ENCODE measurements at places on chromosomes 5 and 9.

DNA sequence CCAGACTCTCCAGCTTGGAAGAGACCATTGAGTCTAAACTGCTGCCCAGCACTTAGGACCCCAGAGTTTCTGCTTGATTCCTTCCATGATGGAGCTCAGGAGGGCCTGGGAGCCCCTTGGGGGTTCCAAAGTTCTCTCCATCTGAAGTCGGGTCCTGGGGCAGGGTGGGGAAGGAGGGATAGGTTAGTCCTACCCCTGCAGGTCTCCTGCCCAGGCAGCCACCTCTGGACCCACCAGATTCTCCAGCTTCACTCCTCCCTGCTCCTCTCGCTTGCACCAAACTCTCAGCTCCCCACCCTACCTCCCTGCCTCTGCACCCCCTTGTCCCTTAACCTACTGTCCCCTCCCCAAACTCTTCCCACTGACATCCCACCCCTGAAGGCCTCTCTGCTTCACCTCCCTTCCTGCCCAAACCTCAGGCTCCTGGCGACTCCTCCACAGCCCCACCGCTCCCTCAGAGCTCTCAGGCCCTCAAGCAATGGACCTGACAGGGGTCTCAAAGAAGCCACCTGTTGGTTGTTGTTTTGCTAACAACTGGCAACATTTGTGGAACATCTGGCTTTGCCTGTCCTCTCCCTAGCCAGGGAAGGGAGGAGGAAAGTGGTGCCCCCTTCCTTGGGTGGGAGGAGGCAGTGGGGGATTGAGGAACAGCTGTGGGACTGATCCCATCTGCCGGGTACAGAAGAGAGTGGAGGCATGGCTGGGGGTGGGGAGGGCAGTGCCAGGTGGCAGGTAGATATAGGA lies 137.5 kb downstream of the RGS3 start:
- DNase-seq = no peak

DNA sequence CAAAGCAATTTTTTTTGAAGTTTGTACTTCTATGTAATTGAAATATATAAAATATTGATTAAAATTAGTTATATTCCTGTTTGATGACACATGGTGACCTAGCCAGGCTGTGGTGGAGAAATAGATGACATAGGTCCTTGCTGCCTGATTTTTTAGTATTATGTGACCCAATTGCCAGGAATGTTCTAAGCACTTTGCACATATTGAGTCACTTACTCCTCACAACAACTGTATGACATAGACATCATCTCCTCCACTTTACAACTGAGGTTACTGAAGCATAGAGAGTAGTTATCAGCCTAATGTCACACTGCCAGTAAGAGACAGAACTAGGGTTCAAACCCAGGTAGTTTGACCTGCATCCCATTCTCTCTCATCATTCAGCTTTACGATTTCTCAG lies 26.2 kb upstream of the SNX18 start:
- DNase-seq = no peak

GRCh38 chr9:82883436-82883835 lies 179.5 kb downstream of the RASEF start:
- DNase-seq = no peak

DNA sequence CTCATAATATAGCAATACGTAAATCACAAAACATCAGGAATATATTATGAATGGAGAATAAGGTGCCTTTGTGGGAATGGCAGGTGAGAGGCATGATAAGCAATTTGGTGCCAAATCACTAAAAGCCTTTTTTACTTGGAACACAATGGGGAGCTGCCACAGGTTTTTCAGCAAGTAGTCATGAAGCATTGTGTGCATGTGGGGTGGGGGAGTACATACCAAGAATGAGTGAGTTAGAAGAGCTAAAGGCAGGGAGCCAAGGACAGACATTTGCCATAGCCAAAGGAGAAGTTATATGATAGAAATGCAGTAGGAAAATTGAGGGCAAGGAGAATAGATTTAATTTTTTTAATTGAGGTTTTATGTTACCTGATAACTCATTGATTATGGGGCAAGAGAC lies 445.0 kb upstream of the SMC2 start:
- DNase-seq = no peak

DNA sequence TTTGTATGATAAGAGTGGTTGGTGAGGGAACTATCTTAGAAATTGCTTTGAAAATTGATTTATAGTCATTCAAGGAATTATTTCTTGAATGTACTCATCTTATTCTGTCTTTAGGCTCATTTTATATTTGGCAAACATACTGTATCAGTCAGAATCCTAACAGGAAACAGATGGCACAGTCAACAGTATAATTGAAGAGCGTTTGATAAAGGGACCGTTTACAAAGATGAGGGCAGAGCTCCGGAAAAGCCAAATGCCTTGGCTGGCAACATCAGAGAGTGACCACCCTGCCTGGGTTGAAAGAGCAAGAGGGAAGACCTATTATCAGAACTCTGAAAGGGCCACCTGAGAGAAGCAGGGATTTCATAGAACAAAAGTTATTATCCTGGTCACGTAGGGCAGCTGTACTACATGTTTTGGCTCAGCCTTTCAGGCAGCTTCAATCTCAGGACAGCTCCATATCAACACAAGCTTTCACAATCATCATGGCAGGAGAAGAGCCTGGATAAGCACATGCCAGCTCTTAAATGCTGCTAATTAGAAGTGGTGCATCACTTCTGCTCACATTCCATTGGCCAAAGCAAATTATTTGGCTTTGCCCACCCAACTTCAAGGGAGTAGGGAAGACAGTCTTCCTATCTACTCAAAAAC lies 47.2 kb upstream of the ARL15 start:
- no peak for DNase-seq

DNA sequence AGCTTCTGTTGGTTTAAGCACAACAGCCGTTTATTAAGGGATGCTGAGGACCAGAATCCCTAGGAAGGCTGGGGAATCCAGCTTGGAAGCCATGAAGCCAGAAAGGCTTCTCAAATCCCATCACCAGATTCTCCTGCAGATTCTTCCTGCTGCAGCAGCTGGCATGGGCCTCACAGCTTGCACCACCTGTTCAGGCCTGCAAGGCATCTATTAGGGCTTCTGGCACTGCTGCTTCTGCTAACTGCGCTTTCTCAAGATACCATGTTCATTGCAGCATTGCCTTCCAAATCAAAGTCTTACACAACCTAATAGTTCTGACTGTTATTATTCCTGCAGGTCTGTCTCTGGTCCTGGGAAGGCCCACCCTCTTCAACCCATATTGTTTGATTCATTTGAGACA lies 51.2 kb upstream of the ZNF366 start:
- no peak for DNase-seq

- no peak for DNase-seq
These were observed 200.7 kb downstream of the PARP8 start for GRCh38 chr5:50867140-50867539.

GRCh38 chr9:113548221-113549041 lies 84.9 kb downstream of the RGS3 start:
- no peak for DNase-seq

- DNase-seq = no peak
These were observed 35.0 kb downstream of the RASGEF1C start for GRCh38 chr5:180173875-180174586.

Measured in GM12878 (cell line).